ENCODE measurements at places on chromosomes 3 and 15.
A peak's percentile ranks its signal among the peaks of the same experiment; 100 is the strongest.

- no peak for DNase-seq
Measured at GRCh38 chr3:186653080-186653707, 12.6 kb upstream of the HRG start.

GRCh38 chr3:192904632-192905289, 12.9 kb downstream of the MB21D2 start:
- DNase-seq: no peak

GRCh38 chr3:183265834-183266417, 12.9 kb downstream of the B3GNT5 start:
- no peak for DNase-seq

- DNase-seq: no peak
Measured at GRCh38 chr3:127716384-127716783, 43.6 kb downstream of the ABTB1 start.

DNA sequence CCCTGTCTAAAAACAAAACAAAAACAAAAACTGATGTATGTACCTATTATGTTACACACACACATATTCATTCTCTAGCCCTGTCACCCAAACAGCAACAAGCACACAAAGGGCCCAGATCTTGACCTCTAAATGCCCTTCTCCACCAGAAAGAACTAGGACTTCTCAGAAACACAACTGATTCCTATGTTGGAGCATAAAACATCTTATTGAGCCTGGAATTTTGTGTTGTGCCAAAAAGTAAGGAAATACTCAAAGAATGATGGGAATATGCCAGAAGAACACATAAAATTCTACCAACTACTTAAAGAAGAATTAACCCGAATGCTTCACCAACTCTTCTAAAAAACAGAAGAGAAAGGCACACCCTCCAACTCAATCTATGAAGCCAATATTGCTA, 66.7 kb upstream of the OCA2 start:
- DNase-seq: no peak

DNA sequence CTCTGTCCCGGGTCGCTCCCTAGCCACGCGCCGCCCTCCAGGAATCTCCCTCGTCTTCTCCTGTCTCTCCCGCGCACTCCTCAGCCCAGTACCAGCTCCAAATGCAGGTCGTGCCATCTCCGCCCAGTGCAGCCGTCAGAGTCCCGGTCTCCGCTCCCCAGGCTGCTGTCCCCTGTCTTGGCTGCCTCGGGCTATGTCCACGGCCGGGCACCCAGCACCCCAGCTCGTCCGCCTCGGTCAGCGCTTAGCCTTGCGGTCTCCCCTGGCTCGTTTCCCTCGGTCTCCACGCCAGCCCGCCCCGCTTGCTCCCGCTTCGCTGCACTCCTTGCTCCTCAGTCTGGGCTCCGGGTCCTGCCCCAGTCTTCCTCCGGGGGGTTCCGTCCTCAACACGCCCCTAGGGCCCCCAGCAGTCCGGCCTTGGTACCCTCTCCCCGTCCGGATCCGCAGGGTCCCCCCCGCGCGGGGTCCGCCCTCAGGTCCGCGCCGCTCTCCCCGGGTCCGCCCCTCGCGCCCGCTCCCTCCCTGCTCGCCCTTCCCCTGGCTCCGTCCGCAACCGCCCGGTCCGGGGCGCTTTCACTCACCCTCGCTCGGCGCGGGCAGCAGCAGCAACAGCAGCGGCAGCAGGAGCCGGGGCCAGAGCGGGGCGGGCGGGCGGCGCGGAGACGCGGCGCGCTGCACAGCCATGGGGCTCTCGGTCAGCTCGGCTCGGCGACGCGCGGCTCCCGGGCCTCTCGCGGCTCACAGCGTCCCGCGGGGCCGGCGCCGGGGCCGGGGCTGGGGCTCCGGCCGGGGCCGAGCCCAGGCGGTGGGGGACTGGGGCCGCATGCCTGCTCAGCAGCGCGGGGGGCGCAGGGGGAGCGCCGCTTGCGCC, 462 bp downstream of the IGDCC3 start:
- no peak for DNase-seq

- DNase-seq: no peak
Measured at GRCh38 chr3:19046440-19046839, 101.9 kb upstream of the KCNH8 start.

DNA sequence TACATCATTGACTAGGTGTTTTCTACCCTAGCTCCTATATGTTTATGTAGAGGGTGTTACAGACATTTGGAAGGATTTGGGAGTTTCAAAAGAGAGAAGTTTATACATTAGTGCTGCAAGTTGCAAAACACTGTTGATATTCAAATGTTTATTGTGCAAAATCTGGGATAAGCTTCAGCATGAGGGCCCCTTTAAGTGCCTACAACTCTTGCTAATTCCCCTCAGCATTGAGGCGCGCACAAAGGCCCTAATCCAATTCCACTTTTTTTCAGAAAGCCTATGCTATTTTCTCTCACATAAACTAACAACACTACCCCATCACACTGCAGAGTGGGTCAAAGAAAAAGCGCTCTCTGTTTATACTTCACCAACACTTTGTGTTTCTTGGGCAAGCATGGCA, 208.0 kb downstream of the NR2F2 start:
- no peak for DNase-seq

GRCh38 chr15:92705764-92706163, 50.2 kb upstream of the FAM174B start:
- no peak for DNase-seq

DNA sequence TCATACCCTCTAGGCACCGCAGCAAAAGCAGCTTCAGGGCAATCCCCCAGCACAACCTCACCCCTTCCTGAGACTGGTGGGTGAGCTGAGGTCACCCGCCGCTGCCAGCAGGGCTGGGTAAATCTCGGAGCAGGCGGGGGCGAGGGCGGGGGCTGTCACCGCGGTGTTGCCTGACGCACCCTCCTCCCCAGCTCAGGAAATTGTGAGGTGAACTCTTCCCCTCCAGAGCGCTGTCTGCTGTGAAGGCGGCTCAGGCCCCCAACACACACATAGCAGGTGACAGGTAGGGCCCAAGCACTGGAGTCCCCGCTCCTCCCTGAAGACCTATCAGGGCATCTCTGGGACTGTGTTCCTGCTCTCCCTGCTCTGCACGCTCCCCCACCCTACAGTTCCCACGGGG, 30.2 kb upstream of the FURIN start:
- DNase-seq: peak; percentile 73

GRCh38 chr15:31261266-31262142, 65.1 kb upstream of the KLF13 start:
- no peak for DNase-seq

- DNase-seq: no peak
Measured at GRCh38 chr3:17747890-17748247, 5.4 kb upstream of the TBC1D5 start.

- no peak for DNase-seq
Measured at GRCh38 chr3:129549006-129549800, 6.2 kb downstream of the H1-8 start.

DNA sequence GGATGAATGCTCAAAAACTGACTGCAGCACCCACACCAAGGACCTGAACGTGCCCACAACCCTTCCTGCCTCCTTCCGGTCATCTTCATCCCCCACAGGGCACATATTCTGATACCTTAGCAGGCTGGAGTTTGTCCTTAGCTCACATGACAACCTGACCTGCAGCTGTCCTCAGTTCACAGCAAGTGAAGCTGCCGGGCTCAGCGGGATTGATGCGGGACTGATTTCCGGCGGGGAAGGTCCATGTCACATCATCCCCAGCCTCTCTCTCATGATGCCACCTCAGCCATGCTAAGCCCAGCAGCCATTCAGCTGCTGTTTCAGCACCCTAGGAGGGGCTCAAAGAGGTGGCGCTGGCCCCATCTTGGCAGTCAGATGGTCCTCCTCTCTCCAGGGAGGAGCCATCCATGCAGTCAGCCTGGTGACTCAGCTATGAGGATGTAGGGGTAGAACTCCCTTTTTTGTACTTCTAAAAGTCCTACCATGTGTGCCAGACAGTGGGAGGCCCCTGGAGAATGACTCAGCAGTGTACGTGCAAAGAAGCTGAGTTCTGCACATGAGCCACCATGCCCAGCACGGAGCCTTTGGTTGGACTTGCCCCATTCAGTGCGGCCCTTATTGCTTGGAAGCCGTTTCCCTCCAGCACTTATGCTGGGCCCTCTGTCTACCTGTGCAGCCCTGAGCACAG, 9.5 kb downstream of the CA12 start:
- no peak for DNase-seq

DNA sequence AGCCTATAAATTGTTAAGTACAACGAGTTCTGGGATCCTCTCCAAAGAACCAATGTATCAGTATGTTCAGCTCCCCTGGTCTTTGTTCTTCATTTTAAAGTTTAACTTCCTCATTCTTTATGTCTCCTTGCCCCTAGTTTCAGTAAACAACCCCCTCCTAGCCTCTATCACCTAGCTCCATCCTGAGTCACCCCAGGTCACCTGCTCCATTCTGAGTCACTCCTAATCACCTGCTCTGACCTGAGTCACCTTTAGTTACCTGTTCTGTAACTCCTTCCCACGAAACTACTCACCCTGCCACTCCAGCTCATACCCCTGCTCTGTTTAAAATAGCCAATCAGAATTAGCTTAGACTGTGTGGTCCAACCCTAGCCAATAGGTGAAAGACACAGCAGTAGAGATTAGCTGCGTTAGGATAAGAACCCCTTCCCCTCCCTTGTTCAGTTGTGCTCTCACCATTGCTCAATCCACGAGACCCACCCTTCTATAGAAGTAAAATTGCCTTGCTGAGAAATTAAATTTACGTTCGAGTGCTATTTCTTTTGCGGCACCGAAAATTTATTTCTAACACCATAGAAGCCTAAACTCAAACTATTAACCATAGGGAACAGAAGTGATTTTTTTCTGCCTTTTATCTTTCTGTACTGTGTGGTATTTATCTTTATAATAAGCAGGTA, 245.0 kb upstream of the ADAMTS9 start:
- no peak for DNase-seq

DNA sequence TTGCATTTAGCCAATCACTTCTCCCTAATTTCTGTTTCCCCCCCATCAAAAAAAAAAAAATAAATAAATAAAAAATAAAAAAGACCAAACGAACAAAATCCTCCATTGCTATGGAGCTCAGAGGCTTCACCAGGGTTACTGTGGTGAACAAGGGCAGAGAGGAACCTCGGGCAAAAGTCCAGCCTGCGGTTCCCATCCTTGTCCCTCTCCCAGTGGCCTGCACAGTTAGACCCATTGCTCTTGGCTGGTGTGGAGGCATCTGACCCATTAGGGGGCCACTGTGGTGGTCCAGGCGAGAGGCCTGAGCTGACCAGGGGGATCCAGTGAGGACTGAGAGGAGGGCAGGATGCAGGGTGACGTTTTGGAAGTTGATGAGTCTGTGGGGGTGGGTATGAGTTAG, 18.8 kb downstream of the CORO2B start:
- no peak for DNase-seq

DNA sequence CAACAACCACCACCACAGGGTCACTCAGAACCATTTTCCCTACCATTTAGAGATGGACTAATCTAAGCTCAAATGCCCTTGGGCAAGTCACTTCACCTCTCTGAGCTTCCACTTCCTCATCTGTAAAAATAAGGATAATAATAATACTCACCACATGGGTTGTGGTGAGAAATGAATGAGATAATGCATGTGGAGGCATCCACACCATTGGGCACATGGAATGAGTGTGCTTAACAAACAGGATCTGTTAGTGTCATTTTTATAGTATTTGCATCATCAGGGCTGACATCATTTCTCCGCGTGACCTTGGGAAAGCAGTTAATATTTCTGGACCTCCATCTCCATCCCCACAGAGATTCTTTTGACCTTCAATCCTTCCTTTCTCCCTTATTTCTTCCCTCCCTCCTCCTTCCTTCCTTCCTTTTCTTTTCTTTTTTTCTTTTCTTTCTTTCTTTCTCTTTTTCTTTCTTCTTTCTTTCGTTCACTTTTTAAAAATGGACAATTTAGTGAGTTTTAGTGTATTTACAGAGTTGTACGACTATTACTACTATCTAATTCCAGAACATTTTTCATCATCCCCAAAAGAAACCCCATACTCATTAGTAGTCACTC, 7.7 kb upstream of the RFT1 start:
- no peak for DNase-seq

- no peak for DNase-seq
Measured at GRCh38 chr3:178671377-178671776, 135.1 kb downstream of the KCNMB2 start.

GRCh38 chr15:42591238-42591934, 16.0 kb downstream of the STARD9 start:
- no peak for DNase-seq

All from CD8-positive, alpha-beta memory T cell (primary cell).